Adipocyte (in vitro differentiated cells): ENCODE measurements at places on chromosomes 11 and 22.

GRCh38 chr22:42769574-42770447, 49.1 kb upstream of the A4GALT start:
- no peak for DNase-seq

DNA sequence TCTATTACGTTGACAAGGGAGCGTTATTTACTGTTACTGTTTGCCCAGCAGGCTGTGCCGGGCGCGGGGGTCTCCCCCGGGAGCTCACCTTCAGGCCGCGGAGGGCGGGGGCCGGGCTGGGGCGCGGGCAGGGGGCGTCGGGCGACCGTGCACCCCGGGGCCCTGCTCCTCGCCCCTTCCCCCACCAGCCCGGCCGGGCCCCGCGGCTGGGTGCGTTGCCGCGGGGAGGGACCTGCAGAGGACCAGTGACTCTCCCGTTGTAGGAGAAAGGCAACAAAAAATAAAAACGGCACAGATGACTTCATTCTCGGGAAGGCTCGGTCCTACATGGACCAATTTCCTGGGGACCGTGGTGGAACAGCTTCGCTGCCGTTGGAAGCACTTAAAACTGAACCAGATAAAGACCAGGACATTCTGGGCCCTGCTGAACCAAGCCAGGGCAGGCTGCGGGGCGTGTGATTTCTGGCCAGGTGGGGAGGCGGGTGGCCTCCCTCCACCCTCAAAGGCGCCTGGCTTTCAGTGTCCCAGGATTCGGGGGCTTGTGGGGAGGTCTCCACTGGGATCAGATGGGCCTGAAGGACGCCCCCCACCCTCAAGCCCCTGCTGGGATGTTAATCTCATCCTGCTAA, 57.4 kb downstream of the IGLL1 start:
- peak; percentile 25 for DNase-seq

DNA sequence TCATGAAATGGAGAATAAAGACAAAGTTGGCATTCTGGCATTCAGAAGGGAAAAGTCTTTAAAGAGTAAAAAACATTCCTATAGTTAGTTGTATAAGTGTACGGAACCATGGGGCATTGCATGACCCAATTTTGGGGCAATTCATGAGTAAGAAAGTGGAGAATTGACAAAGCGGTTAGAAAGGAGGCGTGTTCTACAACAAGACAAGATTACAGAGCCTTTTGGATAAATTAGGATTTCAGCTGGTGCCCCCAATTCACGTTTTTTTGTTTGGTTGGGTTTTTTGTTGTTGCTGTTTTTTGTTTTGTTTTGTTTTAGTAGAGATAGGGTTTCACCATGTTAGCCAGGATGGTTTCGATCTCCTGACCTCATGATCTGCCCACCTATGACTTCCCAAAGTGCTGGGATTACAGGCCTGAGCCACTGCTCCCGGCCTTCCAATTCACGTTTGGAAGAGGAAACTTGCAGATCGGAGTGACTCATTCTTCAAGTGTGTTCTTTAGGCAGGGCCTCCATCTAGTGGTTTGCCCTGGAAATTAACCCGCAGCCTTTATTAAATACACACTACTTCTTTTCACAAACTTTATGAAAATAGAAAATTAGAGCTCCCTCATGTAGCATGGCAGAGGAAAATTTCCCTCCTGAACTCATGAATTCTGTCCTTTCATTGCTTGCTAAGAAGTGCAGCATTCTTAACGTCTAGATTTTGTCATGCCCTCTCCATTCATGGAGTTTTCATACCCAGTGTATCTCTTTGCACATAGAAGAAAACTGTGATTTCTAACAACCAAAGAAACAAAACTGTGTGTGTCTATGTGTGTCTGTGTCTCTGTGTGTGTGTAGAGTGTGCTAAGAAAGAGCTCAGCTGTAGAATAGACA, 118.1 kb downstream of the BBOX1 start:
- DNase-seq, result peak; percentile 93

- DNase-seq, result peak; percentile 52
These were observed 7.3 kb upstream of the NCF4 start for GRCh38 chr22:36853407-36854099.

DNA sequence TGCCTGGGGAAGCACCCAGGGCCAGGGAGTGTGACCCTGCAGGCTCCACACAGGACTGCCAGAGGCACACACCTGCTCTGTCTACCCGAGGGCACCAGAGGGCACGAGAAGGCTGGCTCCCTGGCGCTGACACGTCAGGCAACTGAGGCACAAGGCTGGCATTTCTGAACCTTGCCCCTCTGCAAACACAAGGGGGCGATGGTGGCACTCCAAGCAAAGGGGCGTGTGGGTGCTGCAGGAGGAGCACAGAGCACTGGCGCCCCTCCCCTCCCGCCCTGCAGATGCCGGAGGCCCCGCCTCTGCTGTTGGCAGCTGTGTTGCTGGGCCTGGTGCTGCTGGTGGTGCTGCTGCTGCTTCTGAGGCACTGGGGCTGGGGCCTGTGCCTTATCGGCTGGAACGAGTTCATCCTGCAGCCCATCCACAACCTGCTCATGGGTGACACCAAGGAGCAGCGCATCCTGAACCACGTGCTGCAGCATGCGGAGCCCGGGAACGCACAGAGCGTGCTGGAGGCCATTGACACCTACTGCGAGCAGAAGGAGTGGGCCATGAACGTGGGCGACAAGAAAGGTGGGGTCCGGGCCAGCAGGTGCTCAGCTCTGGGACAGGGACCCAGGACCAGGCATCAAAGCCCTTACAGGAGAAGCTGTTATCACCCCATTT, 20.8 kb upstream of the TXNRD2 start:
- DNase-seq, result peak; percentile 85

GRCh38 chr11:9565822-9566560, 7.5 kb upstream of the WEE1 start:
- peak; percentile 98 for DNase-seq

DNA sequence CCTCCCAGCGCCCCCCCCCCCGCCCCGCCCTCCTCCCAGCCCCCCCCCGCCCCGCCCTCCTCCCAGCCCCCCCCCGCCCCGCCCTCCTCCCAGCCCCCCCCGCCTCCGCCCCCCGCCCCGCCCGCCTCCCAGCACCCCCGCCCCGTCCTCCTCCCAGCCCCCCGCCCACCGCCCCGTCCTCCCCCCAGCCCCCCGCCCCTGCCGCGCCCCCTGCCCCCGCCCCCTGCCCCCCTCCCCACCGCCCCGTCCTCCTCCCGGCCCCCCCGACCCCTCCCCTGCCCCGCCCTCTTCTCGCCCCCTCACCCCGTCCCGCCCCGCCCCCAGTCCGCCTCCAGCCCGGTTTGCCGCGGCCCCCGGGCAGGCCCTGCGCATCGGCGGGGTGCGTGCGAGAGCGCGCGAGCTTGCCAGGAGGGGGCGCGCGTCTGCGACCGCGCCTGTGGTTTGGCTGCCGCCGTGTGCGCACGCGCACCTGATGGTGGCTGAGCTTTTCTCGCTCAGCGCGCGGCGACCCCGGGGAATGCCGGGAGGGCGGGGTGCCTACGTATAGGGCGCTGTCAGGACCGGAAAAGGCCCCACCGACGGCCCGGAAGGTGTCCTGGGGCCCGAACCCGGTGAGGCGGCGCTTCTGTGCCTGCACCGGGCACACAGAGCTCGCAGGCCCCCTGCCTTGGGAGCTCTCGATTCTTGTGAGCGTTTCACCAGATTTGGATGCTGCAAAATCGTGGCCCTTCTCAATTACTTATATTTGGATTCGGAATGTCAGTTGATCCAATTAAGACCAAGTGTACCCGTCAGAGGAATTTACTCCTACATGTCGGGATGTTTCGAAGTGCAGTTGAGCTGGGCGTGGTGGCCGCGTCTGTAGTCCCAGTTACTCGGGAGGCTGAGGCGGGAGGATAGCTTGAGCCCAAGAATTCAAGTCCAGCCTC, 501 bp upstream of the TTLL12 start:
- DNase-seq, result peak; percentile 96
